Suppressor macrophage treated with lipopolysaccharide for 1 hour (primary cell): ENCODE measurements at places on chromosomes 6 and 20.

DNA sequence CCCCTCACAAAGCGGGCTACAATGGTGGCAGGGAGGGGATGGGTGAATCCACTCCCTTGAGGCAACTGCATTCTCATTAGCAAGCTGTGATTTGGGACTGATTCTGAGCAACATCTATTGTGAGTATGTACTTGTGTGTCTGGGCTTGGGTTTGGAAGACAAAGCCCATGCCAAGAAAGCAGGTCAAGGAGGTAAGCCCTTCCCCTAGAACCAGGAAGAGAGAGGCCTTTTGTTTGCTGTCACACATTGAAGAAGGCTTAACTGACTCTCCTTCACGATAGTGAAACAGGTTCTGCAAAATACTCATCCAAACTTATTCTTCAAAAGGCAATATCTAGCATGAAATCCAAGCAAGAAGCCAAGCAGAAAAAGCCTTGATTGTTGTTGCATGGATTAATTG is 403.1 kb upstream of the ID4 start:
- DNase-seq: no peak

- no peak for DNase-seq
These were observed 65.3 kb upstream of the ZNF217 start for GRCh38 chr20:53658973-53659372.

DNA sequence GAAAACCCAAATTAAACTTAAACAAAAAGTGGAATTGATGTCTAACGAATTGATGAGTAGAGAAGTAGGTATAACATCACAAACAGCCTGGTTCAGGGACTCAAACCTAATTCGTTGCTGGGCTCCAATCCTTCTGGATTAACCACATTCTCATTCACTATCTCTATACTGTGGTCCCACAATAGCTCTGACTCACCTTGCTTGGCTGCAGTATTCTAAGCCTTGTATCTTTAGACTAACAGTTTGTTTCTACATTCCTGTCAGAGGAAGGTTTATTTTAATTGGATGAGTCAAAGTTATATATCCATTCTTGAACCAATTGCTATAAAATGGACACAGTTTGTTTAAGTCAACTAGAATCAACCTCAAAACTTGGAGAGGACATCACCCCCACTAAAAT is 530.5 kb upstream of the PTCHD4 start:
- no peak for DNase-seq

DNA sequence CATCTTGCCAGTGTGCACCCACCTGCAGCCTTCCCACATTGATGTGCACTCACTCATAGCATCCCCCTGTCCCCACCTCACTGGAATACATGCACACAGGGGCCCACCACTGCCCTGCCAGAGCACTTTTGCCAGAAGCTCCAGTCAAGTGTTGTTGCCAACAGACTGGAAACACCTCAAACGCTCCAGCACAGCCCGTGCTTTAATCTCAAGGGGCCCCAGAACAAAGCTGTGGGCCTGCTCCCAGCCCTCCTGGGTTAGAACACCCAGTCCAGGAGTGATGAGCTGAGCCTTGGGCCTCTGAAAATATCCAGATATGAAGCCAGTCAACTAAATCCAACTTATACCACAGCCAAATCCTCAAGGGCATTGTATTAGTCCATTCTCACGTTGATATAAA is 77.1 kb downstream of the CYP39A1 start:
- no peak for DNase-seq
